Fibroblast of skin of right biceps (primary cell): ENCODE measurements at places on chromosomes 5 and 9.

DNA sequence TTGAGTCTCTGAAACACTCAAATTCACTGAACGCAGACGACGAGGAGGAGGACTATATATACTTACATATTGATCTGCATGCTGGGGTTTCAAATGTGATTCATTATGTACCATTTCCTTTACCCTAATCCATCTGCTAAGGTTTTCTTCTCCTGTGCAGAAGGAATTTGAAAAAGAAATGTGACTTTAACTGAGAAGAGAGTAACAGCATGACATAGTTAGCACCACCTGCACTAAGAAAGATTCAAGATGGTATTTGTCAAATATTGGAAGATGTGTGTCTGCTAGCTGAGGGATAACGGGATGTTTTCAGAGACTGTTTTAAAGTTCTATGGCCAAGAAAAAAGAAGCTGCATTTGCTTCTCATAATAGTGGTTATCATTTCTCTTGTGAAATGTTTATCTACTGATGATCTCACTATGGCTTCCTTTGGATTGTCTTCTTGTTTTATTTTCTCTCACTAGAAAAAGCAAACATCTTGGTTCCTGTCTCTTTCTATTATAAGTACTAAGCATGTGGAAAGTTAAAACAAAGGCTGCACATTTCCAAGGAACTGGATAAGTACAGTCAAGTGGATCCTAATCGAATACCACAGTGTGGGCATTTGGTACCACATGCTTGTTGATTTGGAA lies 89.8 kb upstream of the TLE4 start:
- DNase-seq, result no peak

GRCh38 chr9:135766707-135767106 lies 64.7 kb downstream of the KCNT1 start:
- no peak for DNase-seq

DNA sequence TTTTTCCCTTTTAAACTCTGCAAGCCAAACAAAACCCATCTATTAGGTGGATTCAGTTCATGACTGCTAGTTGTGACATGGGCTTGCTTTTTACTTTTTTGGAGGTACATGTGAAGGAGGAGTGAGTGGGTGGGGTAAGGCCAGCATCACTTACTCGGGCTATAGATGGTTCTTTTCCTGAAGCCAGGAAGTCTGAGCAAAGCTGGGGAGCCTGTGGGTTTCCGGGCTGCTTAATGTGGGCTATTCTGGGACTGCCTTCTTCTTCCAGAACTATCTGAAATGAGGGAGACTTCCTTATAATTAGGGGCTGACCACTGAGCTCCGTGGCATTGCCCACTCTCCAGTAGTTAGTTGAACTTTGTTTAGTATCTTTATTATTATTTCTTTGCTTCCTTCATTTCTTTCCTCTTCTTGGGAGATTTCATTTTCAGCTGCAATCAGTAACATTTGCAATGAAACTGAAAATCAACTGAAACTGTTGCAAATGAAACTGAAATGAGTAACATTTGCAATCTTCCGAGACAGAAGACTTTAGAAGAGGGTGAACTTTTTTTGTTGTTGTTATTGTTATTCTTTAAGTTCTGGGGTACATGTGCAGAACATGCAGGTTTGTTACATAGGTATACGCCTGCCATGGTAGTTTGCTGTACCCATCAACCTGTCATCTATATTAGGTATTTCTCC lies 204.9 kb downstream of the LRRC70 start:
- DNase-seq, result no peak

DNA sequence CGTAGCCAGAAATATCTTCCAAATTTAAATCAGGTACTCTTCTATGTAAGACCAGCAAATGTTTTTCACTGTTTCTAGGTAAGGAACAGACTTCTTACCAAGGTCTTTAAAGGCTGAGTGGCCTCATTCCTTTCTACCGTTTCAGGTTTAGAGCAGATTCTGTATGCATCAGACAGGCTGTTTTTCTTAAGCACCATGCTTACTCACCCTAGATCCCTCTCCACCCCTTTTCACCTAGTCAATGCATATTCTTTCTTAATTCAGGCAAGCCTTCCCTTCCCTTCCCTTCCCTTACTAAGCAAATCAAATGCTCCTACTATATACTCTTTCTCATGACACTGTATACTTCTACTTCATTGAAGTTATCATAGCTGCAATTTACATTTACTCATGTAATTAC lies 70.7 kb downstream of the RFX3 start:
- DNase-seq, result no peak

- DNase-seq, result no peak
Observed at GRCh38 chr5:35153375-35153932, 76.8 kb downstream of the PRLR start.

- no peak for DNase-seq
Observed at GRCh38 chr5:97820138-97820537, 637.1 kb upstream of the RIOK2 start.

DNA sequence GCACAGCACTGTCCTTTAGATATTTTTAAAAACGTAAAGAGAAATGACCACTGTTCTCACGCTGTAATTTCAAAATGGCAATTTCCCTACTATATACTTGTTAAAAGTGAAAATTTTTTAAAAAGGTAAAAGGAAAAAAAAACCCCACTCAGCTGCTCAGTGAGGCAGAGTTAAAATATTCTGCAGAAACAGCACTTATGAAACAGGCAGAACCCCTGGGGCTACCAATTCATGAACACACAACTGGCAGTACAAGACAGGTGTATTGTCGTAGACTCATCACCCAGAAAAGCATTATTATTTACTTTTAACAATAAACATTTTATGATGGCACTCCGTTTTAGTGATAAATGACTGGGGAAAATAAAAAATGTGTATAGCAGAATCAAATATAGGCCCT lies 1.5 kb upstream of the RASGRF2 start:
- no peak for DNase-seq

DNA sequence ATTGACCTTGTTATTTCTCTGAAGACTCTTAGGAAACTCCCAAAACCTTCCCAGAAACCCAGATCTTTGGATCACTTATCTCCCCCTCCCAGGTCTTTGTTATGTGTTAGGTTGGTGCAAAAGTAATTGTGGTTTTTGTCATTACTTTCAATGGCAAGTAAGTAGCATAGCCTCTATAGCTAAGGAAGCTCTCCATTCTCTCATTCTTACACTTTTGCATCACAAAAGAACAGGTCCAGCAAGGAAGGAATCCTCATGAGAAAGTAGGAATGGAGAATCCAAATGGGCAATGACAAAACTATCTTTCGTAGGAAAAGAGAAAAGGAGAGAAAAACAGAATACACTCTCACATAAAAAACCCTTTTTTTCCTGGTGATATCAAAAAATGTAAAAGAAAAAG lies 81.3 kb upstream of the ELAVL2 start:
- DNase-seq, result no peak

- peak; percentile 28 for DNase-seq
Observed at GRCh38 chr5:41863871-41864486, 6.2 kb downstream of the OXCT1 start.

DNA sequence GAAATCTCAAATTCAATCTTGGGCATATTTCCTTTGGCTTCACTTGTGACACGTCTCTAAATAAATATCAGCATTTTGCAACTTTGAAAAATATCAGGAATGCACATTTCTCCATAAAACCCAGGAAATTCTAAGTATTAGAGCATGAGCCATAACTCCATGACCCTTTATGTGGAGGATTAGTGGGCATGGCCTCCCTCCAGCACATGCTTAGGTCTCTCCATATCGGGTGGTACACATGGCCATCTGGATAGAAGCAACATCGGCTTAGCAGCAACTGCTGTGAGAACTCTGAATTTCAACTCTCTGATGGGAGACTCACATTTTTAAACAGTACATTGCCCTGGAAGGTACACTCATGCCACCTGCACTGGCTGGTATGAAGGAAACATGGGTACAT lies 73.7 kb upstream of the EGFLAM start:
- DNase-seq, result no peak

- DNase-seq, result no peak
Observed at GRCh38 chr9:18398038-18398437, 75.9 kb upstream of the ADAMTSL1 start.

- DNase-seq, result peak; percentile 8
Observed at GRCh38 chr9:87405677-87406542, 91.8 kb upstream of the DAPK1 start.

DNA sequence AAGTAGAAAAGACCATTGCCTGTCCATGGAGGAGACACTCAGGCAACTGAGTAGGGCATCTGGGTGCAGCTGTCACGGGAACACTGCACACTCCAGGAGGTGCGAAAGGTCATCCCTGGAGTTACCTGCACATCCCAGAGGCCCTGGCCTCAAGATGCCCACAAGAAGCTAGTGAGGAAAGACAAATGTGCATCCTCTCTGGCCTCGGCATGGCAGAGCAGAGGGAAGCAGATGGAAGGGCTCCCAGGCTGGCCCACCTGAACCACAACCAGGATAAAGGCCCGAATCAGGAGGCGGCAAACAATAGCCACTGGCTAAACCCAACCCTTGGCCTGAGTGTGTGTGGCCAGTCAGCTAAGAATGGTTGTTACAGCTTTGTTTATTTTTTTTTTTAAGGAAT lies 231.7 kb downstream of the SYK start:
- no peak for DNase-seq

- no peak for DNase-seq
Observed at GRCh38 chr5:35304291-35304690, 74.0 kb upstream of the PRLR start.

DNA sequence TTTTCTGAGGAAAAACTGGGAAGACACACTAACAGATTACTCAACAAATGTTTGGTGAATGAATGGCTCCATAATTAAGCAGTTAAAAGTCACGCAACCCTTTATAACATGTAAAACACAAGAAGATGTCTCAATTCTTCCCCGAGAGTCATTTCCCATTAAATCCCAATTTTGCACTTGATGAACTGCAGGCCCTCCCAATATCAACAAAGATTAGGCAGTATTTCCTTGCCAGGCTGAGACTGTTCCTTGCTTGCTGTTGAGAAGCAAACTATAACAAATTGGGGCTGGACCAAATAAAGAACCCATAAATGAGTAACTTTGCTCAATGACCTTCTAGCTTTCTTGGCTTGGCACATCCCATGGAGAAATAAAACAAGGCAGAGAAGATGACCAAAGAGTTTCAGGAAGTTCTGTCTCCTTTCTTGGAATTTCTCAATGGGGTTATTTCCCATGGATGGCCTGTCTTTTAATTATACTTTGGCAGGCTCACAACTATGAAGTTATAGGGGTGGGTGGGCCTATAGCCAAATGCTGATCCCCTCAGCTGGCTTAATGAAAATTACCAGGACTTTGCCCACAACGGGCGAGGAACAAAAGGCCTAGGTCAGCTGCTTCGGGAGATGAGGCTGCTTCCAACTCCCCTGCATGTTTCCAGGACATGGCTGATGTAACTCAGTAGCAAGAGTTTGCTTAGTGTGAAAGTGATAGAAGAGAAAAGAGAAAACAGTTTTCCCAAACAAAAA lies 243.1 kb upstream of the RFX3 start:
- DNase-seq, result peak; percentile 62

DNA sequence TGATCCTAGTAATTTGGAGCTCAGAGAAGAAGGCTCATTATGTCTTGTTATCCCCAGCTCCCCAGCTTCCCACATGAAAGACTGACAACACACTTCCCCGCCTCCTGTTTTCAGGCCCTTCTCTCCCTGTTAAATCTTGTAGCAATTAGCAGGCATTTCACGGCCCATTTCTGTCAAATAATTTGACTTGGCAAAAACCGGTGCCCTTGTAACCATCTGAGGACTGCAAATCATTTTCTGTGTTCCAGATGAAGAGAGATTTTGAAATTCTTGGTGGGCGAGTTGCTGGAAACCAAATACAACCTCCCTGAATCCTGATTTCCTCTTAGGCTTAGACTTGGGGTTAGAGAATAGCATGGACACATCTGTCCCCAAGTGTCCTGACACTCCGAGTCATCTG lies 109.7 kb downstream of the MSX2 start:
- peak; percentile 49 for DNase-seq

DNA sequence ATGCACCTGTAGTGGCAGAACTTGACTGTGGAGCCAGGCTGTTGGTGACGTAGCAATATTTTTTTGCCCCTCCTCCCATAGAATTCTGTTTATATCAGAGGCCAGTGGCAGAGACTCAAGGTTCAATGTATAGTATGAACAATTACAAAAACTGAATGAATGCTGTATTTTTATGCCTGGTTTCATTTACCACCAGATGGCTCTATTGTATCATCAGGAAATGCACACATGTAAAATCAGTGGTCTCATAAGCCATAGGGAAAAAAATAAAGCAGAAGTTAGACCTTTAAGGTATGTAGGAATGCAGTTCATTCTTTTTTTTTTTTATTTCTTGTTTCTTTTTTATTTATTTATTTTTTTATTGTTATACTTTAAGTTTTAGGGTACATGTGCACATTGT lies 43.6 kb downstream of the CCDC192 start:
- peak; percentile 48 for DNase-seq

DNA sequence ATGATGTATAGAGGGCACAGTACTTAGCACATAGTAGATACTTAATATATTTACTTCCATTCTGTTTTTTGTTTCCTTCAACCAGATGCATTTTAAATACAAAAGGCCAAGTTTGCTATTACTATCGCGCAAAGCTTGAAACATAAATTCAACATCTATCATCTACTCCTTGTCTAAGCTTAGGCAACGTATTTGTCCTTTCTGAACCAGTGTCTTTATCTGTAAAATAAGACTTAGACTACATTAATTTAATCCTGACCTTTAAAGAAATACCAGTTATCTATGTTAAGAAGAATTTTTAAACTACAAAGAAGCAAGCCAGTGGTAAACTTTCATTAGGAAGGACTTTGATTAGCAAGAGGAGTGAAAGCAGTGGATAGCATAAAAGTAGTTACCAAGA lies 173.0 kb downstream of the WDR70 start:
- DNase-seq, result no peak

DNA sequence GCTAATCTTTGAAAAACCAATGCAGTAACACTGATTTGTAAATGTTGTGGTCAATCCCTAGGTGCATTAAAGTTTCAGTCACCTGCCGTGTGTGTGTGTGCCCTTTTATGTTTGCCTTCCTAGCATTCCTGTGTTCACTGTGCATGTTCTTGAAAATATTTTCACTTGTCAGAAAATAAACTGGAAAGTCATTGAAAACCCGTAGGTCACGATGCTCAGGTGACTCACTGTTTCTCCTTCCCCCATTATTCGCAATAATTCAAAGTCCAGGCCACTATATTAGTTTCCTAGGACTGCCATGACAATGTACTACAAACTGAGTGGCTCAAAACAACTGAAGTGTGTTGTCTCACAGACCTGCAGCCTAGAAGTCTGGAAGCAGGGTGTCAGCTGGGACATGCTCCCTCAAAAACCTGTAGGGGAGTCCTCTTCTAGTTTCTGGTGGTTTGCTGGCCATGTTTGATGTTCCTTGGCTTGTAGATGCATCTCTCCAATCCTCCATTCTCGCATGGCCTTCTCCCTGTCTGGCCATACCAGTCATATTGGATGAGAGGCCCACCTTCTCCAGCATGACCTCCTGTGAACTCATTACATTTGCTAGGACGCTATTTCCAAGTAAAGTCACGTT lies 29.3 kb downstream of the MARVELD2 start:
- DNase-seq, result no peak

GRCh38 chr5:9538504-9538903 lies 7.4 kb downstream of the SEMA5A start:
- no peak for DNase-seq
